Right atrium auricular region (tissue), 2 donors: ENCODE measurements at places on chromosomes 2 and 18. TPM values are rescaled to one million over a fixed set of nuclear protein-coding genes. Genes with fewer than 3 reads are reported as not detected.

The MEP1B gene
- total RNA-seq, result not detected

DNA sequence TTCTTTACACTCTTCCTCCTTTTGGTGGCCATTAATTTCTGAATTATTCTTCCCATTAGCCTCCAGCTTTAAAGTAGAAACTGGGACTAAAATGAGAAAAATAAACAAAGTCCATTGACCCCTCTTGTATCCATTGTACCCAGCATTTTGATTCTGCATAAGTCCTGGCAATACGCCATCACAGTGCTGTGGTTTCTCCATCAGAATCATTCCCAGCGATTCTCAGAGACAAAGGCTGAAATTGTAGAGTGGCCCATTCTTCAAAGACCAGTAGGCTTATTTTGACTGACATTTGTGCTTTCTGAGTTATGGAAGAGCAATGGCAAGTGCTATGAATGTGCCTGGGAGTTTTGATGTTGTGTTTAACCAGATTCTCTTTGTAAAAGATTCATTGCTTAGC, 199.3 kb upstream of the GALNT5 start:
- no peak for DNase-seq

GRCh38 chr2:30504731-30505130, 57.7 kb downstream of the LCLAT1 start:
- no peak for DNase-seq

- DNase-seq, result no peak
These were observed 54.3 kb downstream of the RAB10 start for GRCh38 chr2:26088038-26088643.
